ENCODE measurements at places on chromosomes 2 and 18.
A peak's percentile ranks its signal among the peaks of the same experiment; 100 is the strongest.

DNA sequence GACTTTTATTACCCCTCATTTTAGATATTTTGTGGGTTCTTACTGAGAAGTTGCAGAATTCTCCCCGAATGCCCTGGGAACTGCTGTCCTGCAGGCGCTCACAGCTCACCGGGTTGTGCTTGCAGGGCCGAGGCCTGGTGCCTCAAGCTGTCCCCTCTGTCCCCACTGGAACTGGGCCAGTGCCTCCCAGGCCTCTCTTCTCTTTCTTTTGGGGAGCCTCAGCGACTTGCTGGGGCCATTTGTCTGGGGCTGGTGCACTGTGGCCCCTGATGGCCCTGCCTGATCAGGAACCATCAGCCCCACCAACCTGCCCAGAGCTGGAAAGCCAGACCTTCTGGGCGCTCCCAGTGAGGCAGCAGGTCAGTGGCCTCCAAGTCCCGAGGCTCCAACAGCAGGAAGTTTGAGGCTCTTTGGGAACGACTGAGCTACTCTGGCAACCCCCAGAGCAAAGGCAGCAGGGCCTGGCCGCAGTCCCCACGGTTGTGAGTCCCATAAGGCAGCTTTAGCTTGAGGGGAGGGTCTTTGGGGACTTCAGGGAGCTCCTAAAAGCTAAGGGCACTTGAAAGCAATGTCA, 14.7 kb upstream of the NEU4 start:
- no peak for DNase-seq

- no peak for DNase-seq
Observed at GRCh38 chr2:174014699-174015070, 49.5 kb upstream of the SP3 start.

- DNase-seq = peak; percentile 40
Observed at GRCh38 chr2:233938676-233939370, 21.6 kb downstream of the TRPM8 start.

DNA sequence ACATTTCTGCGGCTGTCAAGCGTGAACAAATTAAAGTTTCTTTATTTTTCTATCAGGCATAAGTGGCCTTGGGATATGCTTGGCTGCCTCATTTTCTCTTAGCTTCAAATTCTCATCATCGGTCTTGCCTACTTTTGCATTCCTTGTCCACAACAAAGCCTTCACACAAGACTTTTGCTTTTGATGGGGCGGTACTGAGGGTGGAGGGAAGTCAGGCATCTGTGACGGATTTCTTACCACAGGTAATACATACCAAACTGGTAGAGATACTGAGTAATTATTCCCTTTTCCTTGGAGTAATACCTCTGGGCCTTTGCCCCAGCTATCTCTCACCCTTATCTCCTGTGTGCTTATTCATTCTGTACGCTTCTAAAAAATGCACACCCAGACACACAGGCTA, 468.3 kb upstream of the RGPD4 start:
- DNase-seq = no peak

GRCh38 chr2:182540252-182540651, 113.4 kb upstream of the PDE1A start:
- no peak for DNase-seq
